ENCODE measurements at places on chromosomes 1 and 21.

- no peak for DNase-seq
Measured at GRCh38 chr1:151716771-151717631, at the start of gene CELF3. Gene CELF3 (minus strand): TSS chr1:151716803. CDS start chr1:151716020, 783 bp downstream.

GRCh38 chr1:228226956-228227791, 19.3 kb downstream of the OBSCN start:
- DNase-seq = no peak

GRCh38 chr1:92754719-92755050, 30.2 kb downstream of the EVI5 start:
- DNase-seq = no peak

DNA sequence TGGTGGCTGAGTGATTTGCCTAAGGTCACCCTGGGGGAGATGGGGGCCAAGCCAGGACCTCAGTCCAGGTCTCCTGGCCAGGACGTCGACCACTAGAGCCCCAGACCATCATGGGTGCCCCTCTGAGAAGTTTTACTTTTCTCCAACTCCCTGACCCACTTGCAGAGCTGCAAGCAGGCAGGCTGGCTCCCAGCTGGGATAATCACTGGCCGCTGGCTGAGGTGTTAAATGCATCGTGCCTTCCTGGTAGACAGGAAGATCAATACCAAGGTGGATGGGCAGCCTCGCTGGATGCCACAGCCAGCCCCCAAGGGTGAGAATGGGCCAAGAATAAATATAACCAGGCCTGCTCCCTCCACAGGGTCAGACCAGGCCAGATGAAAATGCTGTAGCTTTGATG, 106.2 kb downstream of the EPHB2 start:
- DNase-seq = no peak

- no peak for DNase-seq
Measured at GRCh38 chr1:110255392-110255787, 45.3 kb downstream of the KCNC4 start.

DNA sequence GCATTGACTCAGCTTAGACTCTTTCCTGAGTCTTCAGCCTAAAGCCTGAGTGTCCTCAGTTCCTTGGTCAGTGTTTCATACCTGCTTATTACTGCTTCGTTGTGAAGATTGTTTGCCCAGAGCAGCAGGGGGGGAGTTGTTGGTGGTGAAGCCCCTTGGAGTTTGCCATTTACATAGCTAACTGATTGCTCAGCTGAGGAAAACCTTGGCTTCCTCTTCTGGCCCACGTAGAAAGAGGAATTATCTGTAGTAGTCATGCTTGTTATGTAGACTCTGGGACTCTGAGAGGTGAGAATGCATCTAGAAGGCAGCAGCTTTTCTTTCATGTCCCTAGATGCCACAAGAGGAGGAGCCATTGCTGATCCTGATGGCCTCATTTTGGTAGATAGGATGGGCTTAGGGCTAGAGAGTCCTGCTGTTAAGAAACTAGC, 125.9 kb downstream of the MAST2 start:
- DNase-seq = no peak

DNA sequence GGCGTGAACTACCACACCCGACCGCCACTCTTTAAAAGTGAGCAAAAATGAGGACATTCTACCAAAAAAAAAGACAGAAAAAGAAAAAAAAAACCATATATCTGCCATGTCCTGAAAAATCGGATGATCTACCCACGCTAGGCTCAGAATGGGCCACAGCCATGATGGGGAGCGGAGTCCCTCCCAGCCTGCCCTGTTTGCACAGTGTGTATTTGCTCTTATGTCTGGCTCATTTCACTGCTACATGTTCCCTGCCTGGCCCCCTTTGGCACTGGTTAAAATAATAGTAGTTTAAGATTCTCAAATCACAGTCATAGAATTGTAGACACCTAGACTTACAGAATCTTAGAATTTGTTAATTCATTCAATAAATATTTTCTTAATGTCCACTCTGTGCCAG, 121.9 kb downstream of the PTPRU start:
- no peak for DNase-seq

- DNase-seq = no peak
Measured at GRCh38 chr1:20008391-20008841, 29.0 kb upstream of the PLA2G2A start.

DNA sequence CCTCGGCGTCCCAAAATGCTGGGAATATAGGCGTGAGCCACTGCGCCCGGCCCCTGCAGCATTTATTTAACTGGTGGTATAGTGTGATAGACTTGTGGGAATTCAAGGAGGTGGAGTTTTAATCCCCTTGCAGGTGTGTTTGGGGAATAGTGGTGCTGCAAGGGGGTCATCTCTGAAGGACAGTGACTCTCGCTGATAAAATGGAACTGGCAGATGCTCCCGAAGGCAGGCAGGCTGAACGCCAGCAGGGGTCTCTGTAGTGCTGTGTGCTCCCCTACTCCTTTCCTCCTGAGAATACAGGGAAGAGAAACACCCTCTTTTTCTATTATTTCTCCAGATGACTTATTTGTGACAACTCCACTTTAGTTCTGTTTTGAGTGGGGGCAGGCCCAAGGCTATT, 4.0 kb downstream of the OSCP1 start:
- no peak for DNase-seq

DNA sequence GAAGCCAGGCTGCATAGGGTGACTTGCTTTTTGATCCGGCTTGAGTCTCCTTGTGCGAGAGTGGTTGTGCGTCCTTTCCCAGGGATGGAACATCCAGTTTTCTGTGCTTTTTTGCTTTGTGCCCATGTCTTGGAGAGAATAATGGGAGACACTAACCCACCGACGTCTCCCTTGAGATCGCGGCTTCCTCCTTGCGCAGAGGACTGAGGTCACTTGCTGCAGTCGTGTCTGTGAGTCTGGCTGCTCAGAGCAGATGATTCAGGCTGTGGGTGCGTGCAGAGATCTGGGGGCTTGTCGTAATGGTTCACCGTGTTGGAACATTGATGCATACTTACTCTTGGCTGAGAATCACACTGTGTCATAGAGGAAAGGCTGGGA, 164.5 kb upstream of the CACNA1E start:
- DNase-seq = no peak

- DNase-seq = no peak
Measured at GRCh38 chr1:110673805-110674336, 869 bp downstream of the KCNA3 start.

- DNase-seq = no peak
Measured at GRCh38 chr1:173415490-173415889, 61.6 kb upstream of the PRDX6 start.

- DNase-seq = no peak
Measured at GRCh38 chr1:97089173-97089572, 367.6 kb downstream of the PTBP2 start.

DNA sequence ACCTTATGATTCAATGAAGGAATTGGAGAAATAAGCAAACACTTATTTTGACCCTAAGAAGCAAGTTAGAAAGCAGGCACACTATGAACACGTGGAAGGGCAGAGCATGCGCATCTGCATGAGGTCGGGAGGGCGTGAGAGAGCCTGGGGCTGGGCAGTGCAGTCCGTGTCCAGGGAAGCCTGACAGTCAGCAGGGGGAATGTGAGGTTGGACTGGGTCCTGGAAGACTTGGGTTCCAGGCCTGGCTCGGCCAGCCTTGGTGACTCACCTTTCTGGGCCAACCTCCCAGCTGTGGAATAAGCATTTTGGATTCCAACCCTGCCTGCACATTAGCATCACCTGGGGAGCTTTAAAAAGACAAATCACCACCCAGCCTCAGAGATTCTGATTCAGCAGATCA, 26.6 kb upstream of the LMX1A start:
- DNase-seq = no peak

DNA sequence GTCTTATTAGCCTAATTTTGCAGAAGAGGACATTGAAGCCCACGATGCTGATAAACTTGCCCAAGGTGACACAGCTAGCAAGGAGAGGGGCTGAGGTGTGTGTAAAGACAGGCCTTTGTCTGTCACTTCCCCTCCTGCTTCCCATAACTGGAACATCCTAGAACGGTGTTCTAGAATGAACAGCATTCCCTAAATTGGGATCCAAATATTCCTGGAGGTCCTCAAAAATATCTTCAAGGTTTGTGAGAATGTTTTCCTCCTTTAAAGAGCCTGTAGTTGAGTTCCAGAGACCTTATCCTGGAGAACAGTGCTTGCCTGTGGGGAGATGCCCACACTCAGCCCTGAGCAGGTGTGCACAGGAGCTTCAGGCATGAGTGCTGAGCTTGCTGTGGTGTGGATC, 41.5 kb upstream of the SAMD13 start:
- no peak for DNase-seq

DNA sequence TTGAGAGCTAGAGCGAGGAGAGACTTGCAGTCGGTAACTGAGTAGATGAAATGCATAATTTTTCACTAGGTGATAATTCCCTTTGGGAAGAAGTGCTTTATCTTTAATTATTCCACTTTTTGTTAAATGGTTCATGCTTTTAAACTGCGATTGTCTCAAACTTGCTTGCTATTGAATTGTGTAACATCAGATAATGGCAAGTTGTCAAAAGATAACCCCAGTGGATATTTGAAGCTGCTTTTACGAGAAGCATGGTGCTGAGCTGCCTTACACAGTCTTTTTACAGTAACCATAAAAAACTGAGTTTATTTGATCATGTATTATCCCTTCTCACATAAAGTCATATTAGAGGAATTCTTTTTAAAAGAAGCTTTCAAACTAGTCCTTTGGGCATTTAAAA, 30.2 kb downstream of the TMEM50B start:
- DNase-seq = no peak

- DNase-seq = no peak
Measured at GRCh38 chr1:153648000-153648643, 10.4 kb upstream of the SNAPIN start.

DNA sequence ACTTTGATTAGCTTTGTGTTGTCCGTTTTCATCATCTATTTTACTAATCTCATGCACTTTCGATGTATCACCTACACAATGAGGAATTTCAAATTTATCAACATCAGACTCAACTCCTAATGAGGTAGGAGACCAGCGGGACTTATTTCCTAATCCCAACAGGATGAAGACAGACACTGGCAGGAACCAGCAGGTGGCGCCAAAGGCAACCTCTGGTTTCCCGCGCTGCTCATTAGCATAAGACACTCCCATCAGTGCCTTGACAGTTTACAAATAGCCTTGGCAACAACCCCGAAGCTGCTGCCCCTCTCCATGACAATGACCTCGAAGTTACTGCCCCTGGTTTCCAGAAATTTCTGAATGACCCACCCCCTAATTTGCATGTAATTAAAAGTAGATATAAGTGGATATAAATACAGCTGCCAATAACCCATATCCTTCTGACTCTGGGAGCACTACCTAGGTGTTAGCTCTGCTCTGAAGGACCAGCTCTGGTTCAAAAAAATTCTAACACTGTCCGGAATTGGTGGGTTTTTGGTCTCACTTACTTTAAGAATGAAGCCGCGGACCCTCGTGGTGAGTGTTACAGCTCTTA, 974.8 kb downstream of the ADGRL2 start:
- no peak for DNase-seq

- DNase-seq = peak; percentile 57
Measured at GRCh38 chr1:25796811-25797458, 3.1 kb upstream of the SELENON start.

- DNase-seq = no peak
Measured at GRCh38 chr1:156707417-156708217, 2.2 kb upstream of the CRABP2 start.

- DNase-seq = no peak
Measured at GRCh38 chr1:84301785-84302385, 377 bp downstream of the SAMD13 start.

DNA sequence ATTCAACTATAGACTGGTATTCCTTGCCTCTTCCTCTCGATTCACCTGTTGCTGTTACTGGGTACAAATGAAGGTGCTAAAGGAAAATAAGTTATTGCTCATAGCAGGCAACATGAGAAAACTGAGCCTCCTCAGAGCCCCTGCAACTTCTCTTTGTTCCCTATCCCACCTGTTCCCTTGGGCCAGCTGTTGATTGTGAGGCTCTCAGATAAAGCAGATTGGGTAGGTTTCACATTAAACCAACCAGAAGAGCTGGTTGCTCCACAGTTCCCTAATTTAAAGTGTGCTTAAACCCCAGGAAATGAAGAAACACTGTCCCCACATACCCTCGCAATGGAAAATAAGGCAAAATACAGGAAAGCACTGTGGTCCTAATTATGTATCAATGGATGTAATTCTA, 4.8 kb downstream of the DEDD start:
- DNase-seq = no peak

- DNase-seq = no peak
Measured at GRCh38 chr21:42347601-42348327, 3.0 kb downstream of the TFF2 start.

GRCh38 chr1:211628417-211628816, 47.0 kb downstream of the NEK2 start:
- DNase-seq = no peak

DNA sequence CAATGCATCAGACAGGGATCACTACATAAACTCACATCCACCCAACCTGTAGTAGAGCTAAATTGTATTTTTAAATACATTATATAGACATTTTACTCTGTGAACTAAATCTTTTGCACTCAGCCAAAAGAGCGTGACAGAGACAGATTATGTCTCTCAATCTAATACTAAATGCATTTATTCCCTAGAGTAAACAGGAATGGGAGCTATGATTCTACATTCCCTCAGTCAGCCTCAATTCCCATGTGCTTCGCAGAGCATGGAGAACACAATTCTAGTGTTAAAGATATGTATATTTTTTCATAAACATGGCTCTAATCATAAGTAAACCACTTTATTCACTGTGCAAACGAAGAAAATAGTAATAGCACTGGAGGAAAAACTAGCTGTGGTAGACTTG, 16.5 kb downstream of the PIGK start:
- DNase-seq = no peak

DNA sequence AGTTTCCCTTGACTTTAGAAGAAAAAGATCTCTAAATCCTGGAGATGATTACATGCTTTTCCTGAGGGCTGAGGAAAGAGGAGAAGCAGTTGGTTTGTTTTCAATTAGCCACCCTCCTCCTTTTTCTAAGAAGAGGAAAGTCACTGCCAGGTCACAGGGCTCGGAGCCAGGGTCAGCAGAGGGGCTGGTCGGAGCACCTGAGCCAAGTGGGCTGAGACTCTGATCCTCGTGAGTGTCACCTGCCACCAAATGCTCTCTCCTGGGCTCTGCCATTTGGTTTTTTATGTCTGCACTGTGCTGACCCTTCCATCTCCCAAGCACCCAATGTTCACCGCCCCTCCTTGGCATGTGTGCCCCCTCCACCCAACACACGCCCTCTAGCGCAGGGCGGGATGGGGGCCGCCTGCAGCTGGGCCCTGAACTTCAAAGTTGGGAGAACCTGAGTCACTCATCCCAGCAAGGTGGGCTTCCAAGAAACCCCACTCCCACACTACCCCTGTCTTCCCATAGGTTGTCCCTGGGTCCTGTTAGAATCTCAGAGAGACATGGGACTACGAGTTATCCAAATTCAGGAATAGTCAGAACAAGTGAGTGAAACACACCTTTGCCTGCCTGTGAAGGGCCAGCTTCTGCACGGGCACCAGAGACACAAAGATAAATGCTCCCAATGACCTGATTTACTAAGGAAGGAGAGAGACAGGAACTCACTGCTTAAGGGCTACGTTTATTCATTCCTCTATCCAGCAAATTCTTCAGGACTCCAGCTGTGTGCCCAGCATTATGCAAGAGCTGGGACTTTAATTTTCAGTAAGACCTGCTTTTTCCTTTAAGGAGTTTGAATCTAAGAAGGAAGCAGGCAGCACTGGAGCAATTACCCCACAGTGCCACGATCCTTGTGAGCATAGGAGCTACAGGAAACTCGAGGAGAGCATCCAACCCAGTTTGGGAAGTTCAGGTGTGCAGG, 127.5 kb downstream of the RHOU start:
- no peak for DNase-seq

- DNase-seq = no peak
Measured at GRCh38 chr1:167430134-167430848, 88.0 kb downstream of the CD247 start.

GRCh38 chr1:43194509-43194908, 22.4 kb downstream of the CFAP57 start:
- DNase-seq = no peak

Measured in activated T-helper 1 cell treated with Interleukin-2 at 50 U/mL for 16 hours (primary cell).